ENCODE measurements at places on chromosomes 12 and 14.

- DNase-seq: no peak
Measured at GRCh38 chr14:50398189-50398580, 1.5 kb upstream of the CDKL1 start.

GRCh38 chr14:81927070-81927469 is 393.4 kb upstream of the SEL1L start:
- no peak for DNase-seq

DNA sequence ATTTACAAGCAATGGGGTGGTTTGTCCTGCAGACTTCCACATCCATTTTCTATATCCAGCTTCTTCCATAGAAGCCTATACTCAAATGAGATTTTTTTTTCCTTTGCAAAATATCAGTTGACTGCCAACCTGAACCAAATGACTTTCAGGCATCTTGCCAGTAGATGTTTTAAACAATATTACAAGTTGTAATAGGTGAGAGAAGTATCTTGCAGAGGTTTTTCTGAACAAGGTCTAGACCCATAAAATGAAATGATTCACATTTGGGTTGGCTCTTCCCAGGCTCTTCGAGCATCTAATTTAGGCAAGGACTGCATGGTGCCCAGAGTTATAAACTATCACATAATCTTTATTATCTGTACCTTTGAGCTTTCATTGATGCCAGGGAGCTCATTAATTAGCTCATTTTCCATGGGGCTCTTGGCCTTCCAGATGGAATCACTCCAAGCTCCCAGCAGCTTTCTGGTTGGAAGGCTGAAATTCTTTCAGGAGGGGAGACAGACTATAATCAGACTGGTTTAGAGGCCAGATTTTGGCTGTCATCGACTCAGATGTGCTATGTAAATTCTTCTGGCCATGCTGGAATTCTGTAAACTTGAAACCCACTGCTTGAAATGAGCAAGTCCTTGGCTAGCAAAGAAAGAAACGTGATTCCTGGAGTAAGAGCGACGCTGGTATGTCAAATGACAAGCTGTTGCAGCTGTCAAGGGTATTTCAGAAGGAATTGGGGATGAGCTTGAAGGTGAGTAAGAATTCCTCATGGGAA is 32.2 kb upstream of the DICER1 start:
- no peak for DNase-seq

GRCh38 chr12:115407723-115408122 is 723.7 kb upstream of the TBX3 start:
- DNase-seq: no peak

- DNase-seq: no peak
Measured at GRCh38 chr12:4984971-4985370, 58.7 kb upstream of the KCNA5 start.

GRCh38 chr14:97283426-97283825 is 486.2 kb downstream of the VRK1 start:
- DNase-seq: no peak
